Activated CD8-positive, alpha-beta memory T cell treated with anti-CD3 and anti-CD28 coated beads for 1 hour (primary cell): ENCODE measurements at places on chromosomes 11 and 22.

DNA sequence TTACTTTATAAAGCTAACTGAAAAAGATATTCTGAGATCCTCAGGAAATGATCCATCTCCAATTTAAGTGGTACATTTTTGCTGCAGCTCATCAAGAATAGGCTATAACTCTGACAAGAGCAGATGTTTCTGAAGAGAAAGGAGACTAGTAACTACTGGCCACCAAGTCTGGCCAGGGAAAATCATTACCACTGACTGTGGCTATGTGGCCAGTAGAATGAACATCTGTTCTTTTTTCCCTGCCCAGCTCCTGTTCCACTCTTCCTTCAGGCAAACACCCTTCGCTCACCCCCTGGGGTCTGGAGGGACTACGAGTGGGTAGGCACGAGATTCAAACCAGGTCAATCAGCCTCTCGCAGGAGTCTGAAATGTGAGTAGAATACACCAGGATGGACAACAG lies 23.9 kb downstream of the TMEM123 start:
- DNase-seq: no peak

GRCh38 chr22:40070701-40071100 lies 75.9 kb downstream of the FAM83F start:
- DNase-seq: no peak

DNA sequence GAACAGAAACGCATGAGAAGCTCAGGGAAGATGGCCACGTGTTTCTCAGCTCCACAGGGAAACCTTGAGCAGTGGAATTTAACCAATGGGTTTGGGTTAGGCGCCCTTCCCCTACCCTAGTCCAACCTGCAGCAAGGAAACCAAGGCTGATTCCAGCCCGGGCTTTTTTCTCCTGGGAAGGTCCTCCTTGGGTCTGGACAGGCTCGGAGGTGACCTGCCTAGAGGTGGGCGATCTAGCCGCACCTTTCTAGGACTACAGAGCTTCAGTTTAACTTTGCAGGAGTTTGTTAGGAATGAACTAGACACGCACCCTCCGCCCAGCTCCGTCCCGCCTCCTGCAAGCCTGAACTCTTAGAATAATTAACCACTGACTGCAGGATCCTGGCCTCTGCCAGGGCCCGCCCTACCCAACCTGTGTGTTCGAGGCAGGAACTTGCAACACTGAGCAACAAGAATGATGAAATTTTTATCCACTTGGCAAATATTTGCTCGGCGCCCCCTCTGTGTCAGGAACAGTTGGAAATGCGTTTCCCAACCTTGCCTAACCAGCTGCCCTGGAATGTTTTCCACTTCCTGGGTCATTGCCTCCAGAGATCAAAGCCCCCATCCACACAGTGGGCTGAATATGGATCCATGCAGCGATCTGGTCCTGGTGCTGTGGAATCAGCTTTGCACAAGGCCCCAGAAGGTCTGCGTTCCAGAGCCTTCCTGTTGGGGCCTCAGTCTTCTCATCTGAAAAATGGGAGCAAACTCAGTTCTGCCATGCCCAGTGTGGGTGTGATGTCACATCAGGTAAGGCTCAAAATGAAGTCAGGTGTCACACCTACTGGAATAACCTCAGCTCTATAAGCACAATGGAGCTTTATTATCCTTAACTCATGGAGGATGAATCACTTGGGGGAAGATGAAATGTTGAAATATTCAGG lies 13.3 kb downstream of the MPST start:
- DNase-seq: no peak

DNA sequence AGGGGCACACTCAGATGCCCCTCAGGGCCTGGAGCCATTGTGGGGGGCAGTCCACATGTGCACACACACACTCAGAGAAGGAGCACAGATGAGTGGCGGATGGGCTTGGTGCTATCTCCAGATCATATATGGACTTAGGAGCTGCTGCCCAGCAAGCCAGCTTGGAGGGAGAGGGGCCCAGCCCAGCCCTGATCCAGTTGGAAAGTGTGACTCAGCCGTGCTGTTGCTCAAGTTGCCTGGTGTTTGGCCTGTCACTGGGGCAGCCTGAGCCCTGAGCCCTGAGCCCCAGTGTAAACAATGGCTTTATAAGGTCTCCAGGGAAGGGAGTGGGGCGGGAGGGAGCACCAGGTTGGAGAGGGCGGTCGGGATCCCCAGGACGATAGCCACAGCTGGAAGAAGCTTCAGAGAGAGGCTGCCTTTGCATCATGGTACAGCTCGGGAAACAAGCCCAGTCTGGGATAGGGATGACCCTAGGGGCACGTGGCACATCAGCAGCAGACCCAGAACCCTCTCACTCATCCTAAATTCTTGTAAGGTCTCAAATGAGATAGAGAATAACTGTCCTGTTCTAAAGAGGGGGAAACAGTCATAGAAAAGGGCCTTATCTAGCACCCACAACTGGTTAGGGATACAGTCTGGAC lies 4.8 kb downstream of the SELENOM start:
- DNase-seq: no peak

- no peak for DNase-seq
Measured at GRCh38 chr22:36245805-36246356, 6.6 kb upstream of the APOL2 start.

DNA sequence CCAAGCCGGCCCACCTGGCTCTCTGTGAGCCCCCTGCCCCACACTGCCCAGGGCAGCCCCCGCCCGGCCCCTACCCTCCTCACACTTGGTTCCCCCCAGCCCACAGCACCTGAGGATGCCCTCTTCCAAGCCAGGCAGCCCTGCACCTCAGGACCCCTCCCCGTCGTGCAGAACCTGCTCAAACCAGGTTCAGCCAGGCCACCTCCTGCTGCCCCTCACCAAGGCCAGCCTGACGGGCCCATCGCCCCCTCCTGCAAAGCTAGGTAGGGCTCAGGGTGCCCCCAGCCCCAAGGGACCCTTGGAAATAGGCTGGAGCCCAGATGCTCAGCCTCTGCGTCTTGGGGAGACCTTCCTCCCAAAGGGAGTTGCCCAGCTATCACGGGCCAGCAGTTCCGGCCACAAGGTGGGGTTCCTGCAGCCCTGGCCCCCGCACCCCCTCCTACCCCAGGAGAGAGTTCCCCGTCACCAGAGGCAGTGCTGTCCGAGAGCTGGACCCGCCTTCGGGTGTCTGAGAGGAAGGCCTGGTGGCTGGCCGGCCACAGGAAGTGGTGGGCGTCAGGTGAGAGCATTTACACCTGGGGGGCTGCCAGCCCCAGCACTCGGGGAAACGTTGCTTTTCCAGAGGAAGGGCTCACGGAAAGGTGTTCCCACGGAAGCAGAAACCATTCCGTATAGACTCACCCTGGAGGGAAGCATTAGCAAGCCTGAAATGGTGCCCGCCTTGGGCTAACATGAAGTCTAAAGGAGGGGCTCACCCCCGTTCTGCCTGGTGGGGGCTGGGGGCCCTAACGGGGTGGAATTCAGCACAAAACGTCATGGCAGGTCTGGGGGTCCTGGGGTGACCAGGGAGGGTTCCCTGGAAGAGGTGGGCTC lies 3.2 kb upstream of the SYT8 start:
- DNase-seq: no peak

DNA sequence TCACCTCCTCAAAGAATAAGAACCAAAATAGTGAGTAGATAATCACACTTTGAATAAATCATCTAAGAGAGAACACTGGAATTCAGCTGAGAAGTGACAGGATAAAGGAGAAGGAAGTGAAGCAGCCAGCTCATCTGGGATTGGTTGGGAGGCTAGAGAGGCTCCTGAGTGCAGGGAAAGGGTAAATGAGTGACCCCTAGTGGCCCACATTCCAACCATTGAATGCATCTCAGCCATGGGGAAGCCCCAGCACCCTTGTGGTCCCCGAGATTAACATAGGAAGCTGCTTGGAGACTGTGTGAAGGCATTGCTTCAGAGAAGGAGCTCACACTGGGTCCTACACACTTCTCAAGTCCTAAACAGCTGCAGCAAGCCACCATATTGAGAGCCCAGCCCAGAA lies 82.3 kb downstream of the JRKL start:
- no peak for DNase-seq

- DNase-seq: no peak
Measured at GRCh38 chr11:125164422-125165110, at the start of gene PKNOX2. TSS of gene PKNOX2 (plus strand) at chr11:125164751. CDS start at chr11:125351306, 186,555 bp downstream.

GRCh38 chr22:39138357-39138997 lies 14.0 kb downstream of the CBX7 start:
- no peak for DNase-seq

DNA sequence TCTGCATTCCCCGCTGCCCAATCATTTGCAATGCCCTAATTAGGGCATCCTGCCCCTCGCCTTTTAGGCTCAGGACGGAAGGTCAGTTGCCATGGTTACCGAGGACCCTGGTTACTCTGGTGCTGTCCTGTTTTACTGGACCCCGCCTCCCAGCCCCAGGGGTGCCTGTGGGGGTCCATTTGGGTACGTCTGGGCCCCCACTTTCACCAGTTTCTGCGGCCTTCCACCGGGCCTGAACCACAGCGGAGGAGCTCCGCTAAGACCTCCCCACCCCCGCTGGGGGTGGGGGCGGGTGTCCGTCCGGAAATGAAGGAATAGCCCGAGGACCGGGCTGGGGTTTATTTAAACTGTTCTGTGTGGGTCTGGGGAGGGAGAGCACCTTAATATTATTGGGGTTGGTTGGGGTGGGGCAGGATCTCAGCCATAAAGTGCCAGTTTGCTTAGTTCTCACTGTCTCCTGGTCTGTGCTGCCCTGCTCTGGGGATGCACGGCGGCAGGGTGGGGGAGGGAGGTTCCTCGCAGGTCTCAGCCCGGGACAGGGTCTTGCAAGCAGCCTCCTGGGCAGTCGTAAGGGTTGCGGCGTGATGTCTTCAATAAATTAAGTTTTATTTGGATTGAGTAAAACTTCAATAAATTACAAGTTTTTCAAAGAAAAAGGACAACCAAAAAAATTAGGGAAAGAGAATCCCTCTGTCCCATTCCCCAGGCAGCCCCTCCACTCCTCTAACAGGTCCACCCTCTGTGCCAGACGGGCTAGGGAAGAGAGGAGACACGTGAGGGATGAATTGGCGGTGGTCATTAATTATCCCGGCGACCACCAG lies 5.3 kb downstream of the PHOX2A start:
- no peak for DNase-seq

GRCh38 chr11:82865841-82866240 lies 34.4 kb downstream of the PRCP start:
- no peak for DNase-seq

GRCh38 chr11:120027546-120028180 lies 110.2 kb downstream of the TRIM29 start:
- DNase-seq: no peak

GRCh38 chr11:133955081-133955891 lies 1.5 kb downstream of the IGSF9B start:
- DNase-seq: no peak

GRCh38 chr11:12219757-12220156 lies 109.4 kb downstream of the MICAL2 start:
- no peak for DNase-seq

DNA sequence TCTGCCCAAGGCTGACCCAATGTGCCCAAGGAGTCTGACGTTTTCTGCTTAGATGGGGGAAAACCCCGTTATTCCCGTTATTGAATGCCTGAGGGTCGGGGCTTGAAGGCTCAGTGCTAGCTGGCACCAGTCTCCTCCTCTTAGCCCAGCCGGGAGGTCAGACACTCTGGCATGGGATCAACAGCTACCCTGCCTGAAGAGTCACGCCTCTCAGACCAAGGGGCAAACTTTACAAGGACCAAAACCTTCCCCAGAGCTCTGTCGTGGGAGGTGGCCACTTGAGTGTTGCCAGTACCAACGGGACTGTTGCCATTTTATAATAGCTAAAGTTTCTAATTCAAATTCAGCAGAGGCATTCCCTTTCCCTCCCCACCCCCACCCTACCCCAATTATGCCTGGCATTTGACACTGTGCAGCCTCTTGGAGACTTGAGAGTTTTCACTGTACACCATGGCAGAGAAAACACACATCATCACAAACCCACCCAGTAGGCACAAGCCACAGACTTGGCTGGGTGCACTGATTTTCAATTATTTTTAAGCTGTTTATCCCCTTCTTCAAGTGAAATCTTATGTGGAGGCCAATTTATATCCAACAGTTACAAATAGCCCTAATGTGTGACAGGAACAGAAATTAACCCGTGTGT lies 137.5 kb upstream of the SYT13 start:
- no peak for DNase-seq

DNA sequence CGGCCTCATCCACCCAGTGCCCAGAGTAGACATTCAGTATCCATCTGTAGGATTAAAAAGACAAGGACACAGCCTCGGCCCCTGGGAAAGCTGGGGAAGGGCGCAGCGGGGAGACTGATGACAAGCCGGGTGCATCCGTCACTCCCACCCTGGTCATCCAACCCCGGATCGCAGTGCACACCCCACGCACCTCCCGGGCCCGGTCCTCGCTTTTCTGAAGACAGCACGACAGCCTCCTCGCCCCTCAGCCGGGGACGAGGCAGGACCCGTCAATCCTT lies 1.1 kb downstream of the FCHSD2 start:
- DNase-seq: no peak

DNA sequence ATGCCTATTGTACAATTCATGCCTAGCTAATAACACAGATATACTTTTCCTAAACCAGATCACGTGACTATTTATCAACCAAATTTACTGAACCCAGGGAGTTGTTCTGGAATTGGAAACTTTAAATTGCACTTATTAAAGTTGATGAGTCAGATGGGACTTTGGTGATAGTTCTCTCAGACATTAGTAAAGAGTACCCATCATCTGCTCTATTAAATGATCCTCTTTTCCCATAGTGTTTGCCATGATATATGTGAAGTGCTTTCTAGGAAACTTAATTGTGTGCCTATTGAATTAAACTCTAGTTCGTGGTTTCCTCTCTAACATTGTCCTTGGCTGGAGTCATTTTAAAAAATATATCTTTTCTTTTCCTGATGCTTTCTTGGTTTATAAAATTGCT lies 99.0 kb downstream of the UVRAG start:
- no peak for DNase-seq

DNA sequence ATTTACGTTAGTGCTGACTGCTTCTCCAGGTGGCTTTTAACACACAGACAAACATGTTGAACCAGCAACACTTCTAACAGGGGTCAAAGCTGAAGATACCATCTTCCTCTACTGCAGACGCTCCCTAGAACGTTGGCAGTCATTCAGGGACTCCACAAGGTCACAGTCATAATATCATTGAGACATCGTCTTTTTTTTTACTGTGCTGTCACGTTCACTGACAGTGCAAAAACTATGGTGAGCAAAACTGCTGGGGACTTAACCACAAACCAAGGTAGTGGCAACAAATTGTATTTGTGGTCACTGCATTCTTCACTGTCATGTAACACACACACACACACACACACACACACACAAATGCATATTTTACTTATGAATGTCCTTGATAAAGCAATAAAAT lies 244.9 kb downstream of the CASP12 start:
- no peak for DNase-seq
